Activated B cell treated with CpG ODN at 0.5 μM for 24 hours (primary cell): ENCODE measurements at places on chromosomes 2 and 18.
A peak's percentile ranks its signal among the peaks of the same experiment; 100 is the strongest.

GRCh38 chr18:67359873-67360838 is 156.4 kb downstream of the DSEL start:
- no peak for DNase-seq

DNA sequence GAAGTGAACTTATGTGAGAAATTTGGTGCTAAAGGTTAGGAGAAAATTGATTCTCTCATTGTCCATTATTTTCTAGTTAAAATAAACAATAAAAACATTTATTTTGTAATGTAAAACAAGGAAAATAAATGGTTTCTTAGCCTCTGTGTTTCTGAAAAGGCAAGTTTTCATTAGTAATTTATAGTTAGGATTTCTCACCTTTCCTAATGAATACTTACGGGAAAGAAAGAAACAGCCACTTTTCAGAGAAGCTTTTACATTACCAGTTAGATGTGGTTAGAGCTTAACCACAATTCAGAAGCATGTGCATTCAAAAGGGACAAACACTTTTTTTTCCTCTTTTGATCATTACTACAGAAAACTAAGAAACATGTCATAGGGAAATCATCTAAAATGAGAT is 18.8 kb downstream of the NEMP2 start:
- DNase-seq: no peak

DNA sequence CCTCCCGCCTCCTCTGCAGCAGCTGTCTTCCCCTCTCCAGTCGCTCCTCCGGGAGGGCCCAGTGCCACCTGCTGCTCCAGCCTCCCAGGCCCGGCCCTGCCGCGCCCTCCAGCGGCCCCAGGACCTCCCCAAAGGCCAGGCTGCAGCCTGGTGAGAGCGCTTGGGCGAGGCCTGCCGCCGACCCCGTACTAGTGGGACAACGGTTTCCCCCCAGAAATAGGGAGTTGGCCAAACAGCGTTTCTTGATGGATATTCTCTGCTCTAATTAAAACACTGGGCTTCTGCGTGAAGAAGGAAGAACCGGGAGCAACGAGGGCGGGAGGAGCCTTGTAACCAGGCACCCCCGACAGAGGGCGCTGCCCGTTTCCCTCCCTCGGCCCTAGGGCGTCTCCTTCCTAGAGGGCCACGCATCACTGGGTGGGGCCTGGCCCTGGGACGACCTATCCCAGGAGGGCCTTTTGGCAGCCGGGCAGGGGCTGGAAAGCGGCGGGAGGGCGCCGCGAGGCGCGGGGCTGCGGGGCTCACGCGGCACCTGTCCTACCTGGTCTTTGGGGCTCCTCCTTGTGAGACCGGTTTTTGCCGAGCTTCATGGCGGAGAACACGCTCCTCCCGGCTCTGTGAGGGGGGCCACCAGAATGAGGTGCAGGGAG is 25.4 kb upstream of the OTOF start:
- DNase-seq: peak; percentile 30

DNA sequence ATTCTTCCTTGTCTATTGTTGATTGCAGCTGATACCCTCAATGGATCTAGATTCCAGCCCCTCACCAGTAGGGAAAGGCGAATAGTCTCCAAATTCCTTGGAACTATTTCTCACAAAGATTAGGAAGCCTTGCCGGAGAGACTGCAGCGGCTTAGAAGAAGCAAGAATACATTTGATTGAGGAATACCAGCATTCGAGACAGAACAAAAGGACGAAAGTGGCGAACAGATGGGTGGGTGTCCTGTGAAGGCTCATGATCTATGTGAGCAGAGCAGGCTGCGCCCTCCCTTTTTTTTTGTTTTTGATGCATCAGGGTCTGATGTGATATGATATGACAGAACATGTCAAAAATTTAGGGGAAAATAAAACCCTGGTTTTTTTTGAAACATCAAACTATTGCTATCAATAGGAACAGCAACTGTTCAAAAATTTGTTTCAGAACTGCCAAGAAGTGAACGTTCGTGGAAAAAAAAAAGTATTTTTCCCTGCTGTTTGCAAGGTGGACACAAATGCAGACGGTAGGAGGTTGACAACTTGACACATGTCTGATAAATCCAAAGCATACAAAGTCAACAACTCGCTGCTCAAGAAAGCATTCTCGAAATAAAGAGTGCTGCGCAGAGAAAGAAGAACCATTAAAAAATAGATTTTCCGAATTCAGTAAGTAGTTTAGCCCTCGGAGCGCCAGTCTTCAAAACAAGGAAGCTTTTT is 49.1 kb downstream of the PTGR3 start:
- DNase-seq: no peak

DNA sequence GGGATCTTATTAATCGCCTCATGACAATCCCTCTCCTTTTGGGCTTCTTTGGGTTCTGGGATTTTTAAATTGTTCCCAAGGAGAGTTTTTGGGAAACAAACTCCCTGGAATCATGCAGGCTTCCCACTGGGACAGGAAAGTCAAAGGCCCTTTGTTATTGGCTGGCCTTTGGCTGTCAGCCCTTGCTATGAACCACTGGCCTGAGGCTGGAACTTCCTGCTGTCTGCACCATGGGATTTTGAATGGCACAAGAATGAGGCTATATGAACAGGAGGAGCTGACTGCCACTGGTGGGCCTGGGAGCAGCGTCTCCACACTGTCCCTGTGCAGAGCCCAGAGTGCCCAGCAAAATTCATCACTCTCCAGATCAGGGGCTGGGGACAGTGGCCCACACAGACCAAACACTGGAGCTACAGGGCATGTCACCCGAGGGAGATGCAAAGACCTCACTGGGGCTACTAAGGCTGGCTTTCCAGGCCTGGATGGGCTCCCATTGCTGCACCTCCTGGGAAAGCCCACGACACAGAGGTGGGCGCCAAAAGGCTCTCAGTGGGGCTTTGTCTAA is 35.7 kb downstream of the STEAP3 start:
- no peak for DNase-seq

- no peak for DNase-seq
These were observed 37.6 kb upstream of the RIOK3 start for GRCh38 chr18:23415515-23415914.

DNA sequence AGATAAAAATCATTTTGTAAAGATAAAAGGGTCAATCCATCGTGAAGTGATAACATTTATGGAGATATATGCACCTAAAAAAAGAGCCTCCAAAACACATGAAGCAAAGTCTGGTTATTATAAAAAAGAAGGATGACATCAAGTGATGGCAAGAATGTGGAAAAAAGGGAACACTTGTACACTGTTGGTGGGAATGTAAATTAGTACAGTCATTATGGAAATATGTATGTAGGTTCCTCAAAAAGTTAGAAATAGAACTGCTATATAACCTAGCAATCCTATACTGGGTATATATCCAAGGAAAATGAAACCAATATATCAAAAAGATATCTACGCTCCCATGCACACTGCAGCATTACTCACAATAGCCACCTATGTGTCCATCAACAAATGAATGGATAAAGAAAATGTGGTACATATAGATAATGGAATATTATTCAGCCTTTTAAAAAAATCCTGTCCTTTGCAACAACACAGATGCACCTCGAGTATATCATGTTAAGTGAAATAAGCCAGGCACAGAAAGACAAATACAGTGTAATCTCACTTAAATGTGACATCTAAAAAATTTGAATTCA is 28.9 kb downstream of the ABCB11 start:
- DNase-seq: no peak

GRCh38 chr2:150977296-150977695 is 284.4 kb downstream of the RBM43 start:
- no peak for DNase-seq

GRCh38 chr2:39852831-39853230 is 73.8 kb upstream of the THUMPD2 start:
- no peak for DNase-seq

DNA sequence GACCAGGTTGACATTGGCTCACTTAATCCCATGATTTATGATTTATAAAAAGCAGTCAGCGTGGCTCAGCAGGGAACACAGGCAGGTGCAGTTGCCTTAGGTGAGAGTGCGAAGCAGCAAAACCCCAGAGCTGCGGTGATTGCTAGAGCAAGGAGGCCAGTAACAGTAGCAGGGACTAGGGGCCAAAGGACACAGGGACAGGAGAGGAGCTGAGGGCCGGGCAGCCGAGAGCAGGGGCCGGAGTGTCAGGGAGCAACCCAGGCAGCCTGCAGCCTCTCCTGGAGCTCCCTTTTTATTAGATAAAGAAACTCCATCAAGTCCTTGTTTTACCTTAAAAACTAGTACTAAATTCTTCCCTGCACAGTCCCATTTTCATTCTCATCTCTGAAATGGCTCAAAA is 4.3 kb downstream of the MC2R start:
- DNase-seq: no peak

- no peak for DNase-seq
These were observed 21.1 kb downstream of the PTPN2 start for GRCh38 chr18:12862874-12863482.
